Activated CD4-positive, alpha-beta T cell treated with anti-CD3 and anti-CD28 coated beads, Interleukin-2, amount 50 U/mL, for 24 hours (primary cell): ENCODE measurements at places on chromosomes 4 and X.

GRCh38 chr4:170198747-170199146, 109.0 kb upstream of the AADAT start:
- no peak for DNase-seq

GRCh38 chrX:113514906-113515305, 674.3 kb upstream of the AMOT start:
- no peak for DNase-seq

DNA sequence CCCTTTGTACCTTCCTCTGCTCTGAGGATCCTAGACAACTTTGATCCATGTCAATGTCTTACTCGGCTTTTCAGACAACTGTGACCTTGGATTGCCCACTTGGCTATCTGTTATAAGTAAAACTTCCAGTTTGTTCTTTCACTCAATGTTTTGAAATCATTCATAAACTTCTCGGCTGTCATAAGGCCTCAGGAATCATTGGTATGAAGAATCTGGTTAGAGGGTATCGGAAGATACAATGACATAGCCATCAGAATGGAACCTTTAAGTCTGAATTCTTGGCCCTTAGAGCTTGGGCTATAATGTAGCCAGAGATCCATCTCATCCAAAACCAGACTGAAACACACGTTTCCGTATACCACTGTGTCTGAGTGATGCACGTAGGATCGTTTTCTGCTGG, 59.0 kb upstream of the WDR1 start:
- no peak for DNase-seq

GRCh38 chr4:19913650-19914049, 338.1 kb upstream of the SLIT2 start:
- DNase-seq, result no peak

DNA sequence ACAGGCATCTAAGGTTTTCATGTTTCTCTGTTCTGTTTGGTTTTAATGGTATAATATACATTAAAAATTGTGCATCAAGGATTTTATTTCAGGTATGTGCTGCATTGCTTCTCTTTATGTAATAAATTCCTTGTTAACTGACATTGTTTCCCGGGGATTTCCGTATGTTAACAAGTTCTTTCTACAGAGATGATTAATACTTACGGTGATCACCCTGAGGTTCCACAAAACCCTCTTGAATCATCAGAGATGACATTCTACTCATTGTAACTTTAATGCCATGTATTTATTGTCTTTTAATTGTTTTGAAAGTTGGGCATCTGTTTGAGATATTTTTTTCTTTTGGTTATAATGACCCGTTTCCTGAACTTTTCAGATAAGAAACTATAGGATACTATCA, 37.5 kb downstream of the ARHGAP10 start:
- DNase-seq, result no peak

DNA sequence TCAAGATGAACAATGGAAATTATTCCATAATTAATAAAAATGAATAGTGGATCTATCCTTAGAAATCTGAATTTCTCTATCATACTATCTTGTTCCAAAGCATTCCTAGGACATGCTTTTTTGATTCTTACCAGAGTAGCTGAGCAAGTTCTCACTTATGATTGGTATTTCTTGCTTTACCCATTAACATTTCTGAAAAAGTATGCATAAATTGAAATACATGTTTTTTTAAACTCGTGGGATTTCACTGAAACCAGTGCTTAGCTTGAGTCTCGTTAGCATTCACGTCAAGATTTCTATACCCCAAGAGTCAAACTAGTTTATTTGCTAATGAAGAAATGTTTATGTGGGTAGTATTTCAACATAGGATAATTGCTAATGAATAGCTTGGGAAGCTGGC, 89.0 kb downstream of the ELOVL6 start:
- DNase-seq, result no peak

- DNase-seq, result no peak
Observed at GRCh38 chrX:16304751-16305150, 137.5 kb downstream of the MAGEB17 start.

GRCh38 chr4:172168888-172169287, 355.7 kb downstream of the GALNTL6 start:
- DNase-seq, result no peak

- no peak for DNase-seq
Observed at GRCh38 chr4:86993909-86994681, 59.3 kb downstream of the AFF1 start.

- no peak for DNase-seq
Observed at GRCh38 chrX:40063555-40063954, 34.2 kb downstream of the BCOR start.

DNA sequence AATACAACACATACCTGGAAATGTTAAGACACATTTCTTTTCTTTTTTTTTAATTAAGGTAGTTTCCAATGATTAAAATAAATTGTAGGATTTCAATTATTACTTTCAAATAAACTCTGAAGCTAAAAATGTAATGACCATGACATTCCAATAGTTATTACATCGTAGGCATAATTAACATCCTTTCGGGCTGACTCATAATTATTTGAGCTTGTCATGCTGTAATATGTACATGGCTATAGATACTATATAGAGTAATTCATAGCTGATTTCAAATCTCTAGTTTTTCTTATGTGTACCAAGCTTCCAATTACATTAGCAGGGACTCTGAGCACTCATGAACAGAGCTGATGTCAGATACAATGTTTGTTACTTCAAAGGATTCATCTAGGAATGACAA, 125.7 kb upstream of the GABRG1 start:
- no peak for DNase-seq

- DNase-seq, result no peak
Observed at GRCh38 chr4:25811374-25811690, 51.5 kb downstream of the SEL1L3 start.

DNA sequence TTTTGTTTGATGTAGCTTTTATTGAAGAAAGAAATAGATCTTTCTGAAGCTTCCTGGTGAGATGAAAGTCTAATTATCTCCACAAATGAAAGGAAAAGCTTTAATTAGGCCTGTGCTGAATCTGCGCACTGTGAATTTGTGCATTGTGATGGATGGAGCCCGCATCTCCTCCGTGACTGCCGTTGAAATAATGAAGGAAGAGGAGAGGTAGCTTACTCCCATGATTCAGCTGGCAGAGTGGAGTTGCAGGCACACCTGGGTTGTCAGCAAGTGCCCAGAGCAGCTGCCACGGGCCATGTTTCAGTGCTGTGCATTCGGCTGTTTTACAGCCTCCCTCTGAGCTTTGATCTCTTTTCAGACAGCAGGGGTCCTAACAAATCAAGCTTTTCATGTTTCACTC, 735.3 kb upstream of the TENM3 start:
- DNase-seq, result no peak

DNA sequence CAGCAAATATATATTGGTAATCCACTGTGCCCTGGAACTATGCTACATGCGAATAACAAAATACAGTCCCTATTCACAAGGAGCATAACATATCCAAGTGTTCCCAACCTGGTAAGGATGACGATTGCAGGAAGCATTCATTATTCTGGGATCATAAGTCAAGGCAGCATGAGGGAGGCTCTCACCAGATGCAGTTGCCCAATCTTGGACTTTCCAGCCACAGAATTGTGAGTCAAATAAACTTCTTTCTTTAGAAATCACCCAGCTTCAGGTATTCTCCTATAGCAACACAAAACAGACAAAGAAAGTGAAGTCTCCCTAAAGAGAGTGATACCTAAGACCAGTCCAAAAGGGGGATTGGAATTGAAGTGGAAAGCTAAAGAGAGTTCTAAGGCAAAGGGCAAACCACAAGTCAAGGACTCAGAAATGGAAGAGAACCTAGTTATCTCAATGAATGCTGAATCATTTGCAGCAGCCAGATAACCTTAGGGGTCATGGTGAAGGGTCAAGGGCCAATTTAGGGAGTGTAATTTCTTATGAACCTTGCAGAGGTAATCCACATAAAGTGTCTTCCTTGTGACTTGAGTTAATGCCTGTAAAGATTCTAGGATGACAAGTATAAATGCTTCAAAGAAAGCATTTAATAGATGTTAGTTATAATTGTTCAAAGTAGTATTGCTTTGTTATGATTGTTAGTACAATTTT, 103.1 kb upstream of the PCDH7 start:
- DNase-seq, result no peak

DNA sequence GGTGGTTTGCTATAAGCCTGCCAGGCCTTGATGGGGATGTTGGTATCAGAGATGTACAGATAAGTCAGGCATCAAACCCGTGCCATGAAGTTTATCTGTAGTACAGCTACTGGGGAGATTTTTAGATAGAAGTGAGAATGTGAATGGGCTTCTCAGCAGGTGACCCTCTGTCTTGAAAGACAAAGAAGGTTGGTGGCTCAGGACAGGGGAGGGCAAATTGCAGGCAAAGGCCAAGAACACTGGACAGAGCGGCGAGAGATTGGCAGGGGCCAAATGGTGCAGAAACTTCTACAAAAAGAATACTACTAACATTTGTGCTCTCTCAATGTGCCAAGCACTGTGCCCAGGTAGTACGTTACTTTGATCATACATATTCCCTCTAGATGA, 1.9 kb upstream of the PIM2 start:
- DNase-seq, result no peak

GRCh38 chr4:174600391-174600790, 78.1 kb upstream of the HPGD start:
- DNase-seq, result no peak

- no peak for DNase-seq
Observed at GRCh38 chrX:2928191-2928582, 952 bp downstream of the ARSD start.

DNA sequence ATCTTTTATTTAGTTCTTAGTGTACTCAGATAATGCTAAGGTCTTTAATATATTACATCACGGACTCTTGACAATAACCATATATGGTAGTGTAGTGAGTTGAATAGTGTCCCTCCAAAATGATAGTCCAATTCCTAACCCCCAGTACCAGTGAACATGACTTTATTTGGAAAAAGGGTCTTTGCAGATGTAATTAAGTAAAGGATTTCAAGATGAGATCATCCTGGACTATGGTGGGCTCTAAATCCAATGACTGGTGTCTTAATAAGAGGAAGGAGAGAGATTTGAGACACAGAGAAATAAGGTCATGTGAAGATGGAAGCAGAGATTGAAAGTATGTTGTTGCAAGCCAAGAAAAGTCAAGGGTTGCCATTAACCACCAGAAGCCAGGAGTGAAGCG, 236.5 kb upstream of the DIPK2B start:
- no peak for DNase-seq

GRCh38 chr4:104248726-104249125, 246.0 kb downstream of the CXXC4 start:
- no peak for DNase-seq

- no peak for DNase-seq
Observed at GRCh38 chr4:145734576-145735346, 54.8 kb downstream of the C4orf51 start.
